ENCODE measurements at places on chromosomes 4 and X.

GRCh38 chr4:139300431-139301112 is 733 bp upstream of the NAA15 start:
- peak; percentile 54 for DNase-seq

- no peak for DNase-seq
Observed at GRCh38 chr4:159107203-159107925, 4.5 kb downstream of the RAPGEF2 start.

- no peak for DNase-seq
Observed at GRCh38 chr4:56466910-56467283, 520 bp upstream of the SRP72 start.

- DNase-seq, result no peak
Observed at GRCh38 chr4:140926672-140927071, 170.5 kb upstream of the TBC1D9 start.

GRCh38 chr4:28462766-28463700 is 1602.4 kb downstream of the STIM2 start:
- no peak for DNase-seq

DNA sequence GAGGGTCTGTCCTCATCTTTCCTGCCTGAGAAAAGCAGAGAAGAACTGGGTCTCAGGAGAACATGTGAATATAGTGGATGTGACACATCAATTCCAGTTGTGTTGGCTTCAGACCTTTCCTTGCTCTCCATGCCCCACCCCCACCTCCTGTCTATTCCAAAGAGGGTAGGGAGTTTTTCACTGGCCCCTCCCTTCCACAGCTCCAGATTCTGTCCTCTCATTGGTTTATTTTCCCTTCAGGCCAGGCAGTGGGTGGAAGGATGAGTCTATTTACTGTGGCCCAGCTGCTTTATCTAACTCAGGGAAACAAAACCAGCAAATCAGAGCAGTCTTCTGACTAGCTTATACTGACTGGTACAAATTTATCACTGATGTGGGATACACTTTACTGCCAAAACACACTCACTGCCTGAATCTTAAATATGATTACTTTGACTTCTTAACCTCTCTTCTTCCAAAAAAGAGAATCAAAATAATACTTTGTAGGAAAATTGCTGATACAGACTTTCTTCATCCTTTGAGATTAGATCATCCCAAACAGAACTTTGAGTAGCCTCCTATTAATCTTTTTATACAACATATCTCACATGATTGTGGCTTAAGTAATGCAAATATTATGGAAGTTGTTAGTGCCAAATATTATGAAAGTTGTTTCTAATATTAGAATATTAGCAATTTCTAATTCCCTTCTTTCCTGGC is 221.2 kb downstream of the MID1 start:
- DNase-seq, result no peak

- DNase-seq, result no peak
Observed at GRCh38 chr4:147777456-147778091, 45.7 kb downstream of the ARHGAP10 start.

- DNase-seq, result no peak
Observed at GRCh38 chr4:24544208-24544988, 40.0 kb downstream of the DHX15 start.

Measured in hematopoietic multipotent progenitor cell (in vitro differentiated cells).